ENCODE measurements at places on chromosomes 3 and 15.

DNA sequence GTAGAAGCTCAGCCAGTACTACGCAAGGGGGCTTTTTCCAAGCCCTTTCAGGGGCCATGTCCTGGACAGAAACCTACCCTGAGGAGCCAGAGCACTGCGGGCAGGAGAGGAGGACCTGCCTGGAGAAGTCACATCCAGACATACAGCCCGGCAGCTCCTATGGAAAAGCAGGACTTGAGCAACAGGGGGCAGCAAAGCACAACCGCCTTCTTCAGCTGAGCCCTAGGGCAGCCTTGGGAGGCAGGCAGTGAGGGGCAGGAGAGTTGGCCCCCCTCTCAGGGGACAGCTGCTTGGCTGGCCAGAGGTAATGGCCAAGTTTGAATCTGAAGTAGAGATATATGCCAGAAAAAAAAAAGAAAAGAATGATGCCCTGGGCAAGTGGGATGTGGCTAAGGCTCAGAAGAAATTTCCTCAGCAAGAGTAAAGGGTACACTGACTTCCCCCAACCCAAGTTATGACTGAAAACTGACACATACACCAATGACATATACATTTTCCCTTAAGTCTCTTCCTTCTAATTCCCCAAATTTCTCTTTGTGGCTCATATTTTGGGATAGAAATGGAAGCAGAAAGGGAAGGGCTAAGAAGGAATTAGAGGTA is 56.9 kb downstream of the CYP19A1 start:
- peak; percentile 25 for DNase-seq

GRCh38 chr15:74885461-74885860 is 4.4 kb upstream of the MPI start:
- no peak for DNase-seq

GRCh38 chr3:196554205-196554604 is 14.1 kb downstream of the WDR53 start:
- DNase-seq: no peak

DNA sequence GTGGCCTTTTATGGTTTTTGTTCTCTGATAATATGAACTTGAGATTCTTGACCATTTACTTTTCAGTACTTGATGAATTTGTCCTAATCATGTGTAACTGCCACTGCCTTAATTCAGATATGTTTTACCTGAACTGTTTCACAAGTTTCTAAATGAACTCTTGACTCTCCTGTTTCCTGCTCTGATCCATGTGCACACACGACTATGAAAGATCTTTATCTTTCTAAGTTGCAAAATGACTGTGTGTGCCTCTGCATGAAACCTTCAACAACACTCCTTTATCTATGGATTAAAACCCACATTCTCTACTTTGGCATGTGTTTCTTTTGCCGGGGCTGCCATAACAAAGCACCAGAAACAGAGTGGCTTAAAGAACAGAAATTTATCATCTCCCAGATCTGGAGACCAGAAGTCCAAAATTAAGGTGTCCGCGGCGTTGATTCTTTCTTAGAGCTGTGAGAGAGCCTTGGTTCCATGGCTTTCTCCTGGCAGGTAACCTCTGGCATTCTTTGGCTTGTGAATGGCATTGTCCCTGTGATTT is 275.0 kb downstream of the ADAMTSL3 start:
- DNase-seq: no peak

DNA sequence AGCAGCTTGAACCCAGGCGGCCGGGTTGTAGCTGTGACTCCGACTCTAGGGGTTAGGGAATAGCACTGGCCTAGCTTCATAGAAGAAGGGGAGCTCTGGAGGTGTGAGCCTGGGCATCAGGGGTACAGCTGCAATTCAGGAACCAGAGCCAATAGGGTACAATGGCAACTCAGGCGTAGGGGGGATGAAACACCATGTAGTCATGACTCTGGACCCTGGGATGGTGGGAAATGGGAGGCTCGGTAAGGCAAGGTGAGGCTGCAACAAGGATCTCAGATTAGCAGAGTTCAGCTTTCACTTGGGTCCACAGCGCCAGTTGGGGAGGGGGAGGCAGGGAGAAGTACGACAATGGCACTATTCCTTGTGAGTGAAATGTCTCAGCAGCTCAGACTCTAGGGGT is 210.2 kb upstream of the LYSMD4 start:
- no peak for DNase-seq

DNA sequence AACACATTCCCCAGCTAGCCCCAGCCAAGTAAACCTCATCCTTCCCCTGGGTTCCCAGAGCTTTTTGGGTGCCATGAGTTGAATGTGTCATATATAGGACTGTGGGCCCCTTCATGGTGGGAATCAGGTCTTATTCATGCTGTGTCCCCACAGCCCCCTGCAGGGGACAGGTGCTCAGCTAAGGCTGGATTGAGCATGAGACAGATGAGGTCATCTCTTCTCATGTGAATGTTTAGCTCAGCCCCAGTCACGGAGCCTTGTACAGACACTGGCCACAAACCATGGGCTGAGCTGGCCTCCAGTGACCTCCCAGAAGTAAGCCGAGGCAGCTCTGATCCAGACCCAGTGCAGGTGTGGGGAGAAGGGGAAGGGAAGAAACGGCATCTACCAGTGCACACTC is 70.7 kb downstream of the C3orf70 start:
- DNase-seq: no peak

DNA sequence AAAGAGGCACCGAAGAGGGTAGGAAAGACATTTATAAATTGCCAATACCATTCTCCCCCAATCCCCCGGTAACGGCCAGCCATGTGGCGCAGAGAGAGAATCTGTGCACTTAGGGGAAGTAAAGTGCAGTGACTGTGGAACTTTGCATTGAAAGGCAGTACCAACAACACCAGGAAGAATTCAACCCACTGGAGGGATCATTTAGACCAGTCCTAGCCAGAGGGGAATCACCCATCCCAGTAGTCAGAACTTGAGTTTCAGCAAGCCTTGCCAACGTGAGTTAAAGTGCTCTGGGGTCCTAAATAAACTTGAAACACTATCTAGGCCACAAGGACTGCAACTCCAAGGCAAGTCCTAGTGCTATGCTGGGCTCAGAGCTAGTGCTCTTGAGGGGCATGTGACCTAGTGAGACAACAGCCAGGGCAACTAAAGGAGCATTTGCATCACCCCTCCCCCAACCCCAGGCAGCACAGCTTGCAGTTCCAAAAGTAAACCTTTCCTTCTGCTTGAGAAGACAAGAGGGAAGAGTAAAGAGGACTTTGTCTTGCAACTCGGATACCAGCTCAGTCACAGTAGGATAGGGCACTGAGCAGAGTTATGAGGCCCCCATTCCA is 15.0 kb downstream of the CEP70 start:
- DNase-seq: peak; percentile 84

- DNase-seq: no peak
Measured at GRCh38 chr3:105788593-105788992, 80.2 kb downstream of the CBLB start.

GRCh38 chr15:77607111-77607893 is 25.4 kb downstream of the LINGO1 start:
- no peak for DNase-seq

GRCh38 chr3:100615684-100616083 is 6.3 kb downstream of the ADGRG7 start:
- DNase-seq: no peak

- no peak for DNase-seq
Measured at GRCh38 chr3:188052169-188053035, 101.6 kb upstream of the LPP start.

DNA sequence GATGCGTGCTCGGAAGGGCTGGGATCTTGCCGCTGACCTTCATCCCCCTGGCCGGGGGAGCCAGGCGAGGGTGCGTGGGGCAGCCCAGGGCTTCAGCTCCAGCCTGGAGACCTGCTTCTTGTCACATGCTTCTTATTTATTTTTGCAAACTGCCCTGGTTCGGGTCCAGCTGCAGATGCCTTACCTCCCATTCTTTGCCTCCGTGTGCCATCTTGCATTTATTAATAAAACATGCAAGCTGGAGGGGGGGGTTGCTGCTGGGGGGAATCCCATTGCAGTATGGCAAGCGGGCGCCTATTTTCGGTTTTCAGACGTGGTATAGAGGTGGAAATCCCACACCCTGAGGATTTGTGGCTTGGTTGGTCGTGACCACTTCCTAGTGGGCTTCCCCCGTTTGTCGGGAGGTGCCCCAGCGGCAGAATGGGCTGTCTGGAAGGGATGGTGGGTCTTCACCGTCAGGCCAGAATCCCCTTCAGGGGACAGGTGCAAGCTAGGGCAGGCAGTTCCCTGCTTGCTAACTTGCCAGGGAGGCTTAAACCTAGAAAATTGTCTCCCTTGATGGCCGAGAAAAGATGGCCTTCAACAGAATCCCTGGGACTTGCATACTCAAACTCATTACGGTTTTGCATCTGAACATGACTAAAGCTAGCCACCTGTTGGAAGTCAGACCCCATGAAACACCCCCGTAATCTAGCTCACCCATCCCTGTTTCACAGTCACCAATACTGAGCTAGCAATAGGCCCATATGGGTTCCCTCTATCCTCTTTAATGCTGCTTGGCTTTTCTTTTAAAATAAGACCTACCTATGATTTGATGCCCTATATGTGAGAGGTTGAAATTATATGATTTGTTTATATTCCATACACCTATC is 569 bp downstream of the TMEM266 start:
- no peak for DNase-seq

- no peak for DNase-seq
Measured at GRCh38 chr3:10852066-10852808, 36.2 kb downstream of the SLC6A11 start.

DNA sequence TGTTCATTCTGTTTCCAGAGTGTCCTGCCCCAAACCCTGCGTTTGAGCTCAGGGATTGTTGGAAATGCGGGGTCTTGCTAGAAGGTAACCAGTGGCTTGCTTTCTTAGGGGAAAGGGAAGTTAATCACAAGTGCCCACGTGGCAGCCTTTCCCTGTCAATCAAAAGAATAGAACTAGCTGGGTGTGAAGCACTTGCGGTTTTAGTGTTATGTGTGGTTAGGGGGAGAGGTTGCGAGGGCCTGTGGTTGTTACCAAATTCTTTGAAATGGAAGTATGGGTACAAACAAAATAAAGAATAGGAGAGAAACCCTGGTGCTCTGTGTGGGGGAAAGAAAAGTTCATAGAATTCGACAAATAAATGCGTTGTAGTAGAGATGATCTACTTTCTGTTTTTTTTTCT is 67.6 kb downstream of the FNDC3B start:
- peak; percentile 90 for DNase-seq

- DNase-seq: no peak
Measured at GRCh38 chr15:39407116-39407515, 173.8 kb upstream of the THBS1 start.

- peak; percentile 59 for DNase-seq
Measured at GRCh38 chr3:108489776-108490175, 20.6 kb downstream of the MYH15 start.

DNA sequence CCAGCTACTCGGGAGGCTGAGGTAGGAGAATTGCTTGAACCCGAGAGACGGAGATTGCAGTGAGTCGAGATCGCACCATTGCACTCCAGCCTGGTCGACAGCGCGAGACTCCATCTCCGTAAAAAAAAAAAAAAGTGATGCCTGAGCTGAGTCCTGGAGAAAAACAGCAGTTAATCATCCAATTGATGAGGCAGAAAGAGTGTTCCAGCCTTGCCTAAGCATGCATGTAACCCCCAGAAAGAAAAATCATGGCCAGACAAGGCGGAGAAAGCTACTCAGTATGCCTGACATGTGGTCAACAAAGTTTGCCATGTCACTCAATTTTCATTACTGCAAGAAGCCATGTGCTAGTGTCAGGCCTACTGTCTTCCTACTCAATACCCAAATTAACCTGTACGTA is 593.1 kb upstream of the MDFIC2 start:
- no peak for DNase-seq

- no peak for DNase-seq
Measured at GRCh38 chr3:157294491-157294890, 134.5 kb upstream of the CCNL1 start.

- no peak for DNase-seq
Measured at GRCh38 chr15:99954361-99955180, 221.3 kb upstream of the LYSMD4 start.

GRCh38 chr3:171646357-171647133 is 163.7 kb downstream of the PLD1 start:
- DNase-seq: peak; percentile 23

- DNase-seq: no peak
Measured at GRCh38 chr3:30470496-30470895, 135.9 kb upstream of the TGFBR2 start.

- DNase-seq: no peak
Measured at GRCh38 chr3:156673732-156674045, 701 bp upstream of the TIPARP start.

DNA sequence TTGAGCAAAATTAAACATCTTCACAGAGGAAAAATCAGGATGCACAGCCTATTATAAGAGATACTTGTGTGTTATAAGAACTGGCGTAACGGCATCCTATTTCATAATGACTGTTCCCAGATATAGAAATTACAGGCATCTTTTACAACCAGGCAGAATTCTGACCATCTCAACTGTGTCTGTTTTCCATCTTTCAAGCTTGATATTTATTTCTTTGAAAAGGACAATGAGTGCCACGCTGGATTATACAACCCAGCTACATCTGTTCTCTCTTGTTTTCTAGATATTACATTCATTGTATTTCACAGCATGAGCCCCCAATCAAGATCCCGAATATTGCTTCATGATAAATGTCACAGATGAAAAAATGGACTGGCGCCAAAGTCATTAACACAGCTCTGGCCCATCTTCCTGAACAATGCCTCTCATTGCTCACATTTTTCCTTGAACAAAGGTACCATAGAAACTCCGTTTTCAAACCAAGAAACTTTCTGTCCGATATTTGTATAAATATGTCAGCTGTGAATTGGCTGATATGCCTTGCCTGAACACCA is 420.6 kb downstream of the TBL1XR1 start:
- no peak for DNase-seq

DNA sequence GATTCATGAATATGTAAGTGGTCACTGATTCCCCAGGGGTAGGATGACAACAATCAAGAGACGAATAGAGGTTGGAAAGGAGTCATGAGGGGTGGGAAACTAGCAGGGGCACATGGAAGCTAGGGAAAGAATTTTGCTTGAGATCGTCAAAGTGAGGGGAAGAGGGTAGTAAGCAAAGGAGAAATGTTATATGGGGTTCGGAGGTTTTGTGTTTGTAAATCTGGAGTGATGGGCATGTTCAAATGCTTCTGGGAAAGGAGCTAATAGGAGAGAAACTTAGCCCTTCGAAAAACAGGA is 7.9 kb downstream of the RPL14 start:
- DNase-seq: no peak

DNA sequence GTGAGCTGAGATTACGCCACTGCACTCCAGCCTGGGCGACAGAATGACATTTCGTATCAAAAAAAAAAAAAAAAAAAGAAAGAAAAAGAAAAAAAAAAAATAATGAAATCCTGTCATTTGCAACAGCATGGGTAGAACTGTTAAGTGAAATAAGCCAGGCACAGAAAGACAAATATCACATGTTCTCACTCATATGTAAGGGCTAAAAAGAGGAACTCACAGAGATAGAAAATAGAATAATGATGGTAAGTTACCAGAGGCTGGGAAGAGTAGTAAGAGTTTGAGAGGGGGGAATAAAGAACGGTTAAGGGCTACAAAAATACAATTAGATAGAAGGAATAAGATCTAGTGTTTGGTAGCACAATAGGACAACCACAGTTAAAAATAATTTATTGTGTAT is 19.7 kb downstream of the DENND6A start:
- DNase-seq: no peak

GRCh38 chr3:126487151-126487771 is 11.6 kb upstream of the ZXDC start:
- no peak for DNase-seq

GRCh38 chr3:14231998-14232501 is 53.4 kb downstream of the LSM3 start:
- no peak for DNase-seq

GRCh38 chr3:123907720-123908119 is 23.6 kb upstream of the MYLK start:
- DNase-seq: no peak
